IPS-NIHi11 (cell line): ENCODE measurements at places on chromosomes 3 and 15.

GRCh38 chr3:154168998-154169795, 48.0 kb downstream of the ARHGEF26 start:
- no peak for DNase-seq

DNA sequence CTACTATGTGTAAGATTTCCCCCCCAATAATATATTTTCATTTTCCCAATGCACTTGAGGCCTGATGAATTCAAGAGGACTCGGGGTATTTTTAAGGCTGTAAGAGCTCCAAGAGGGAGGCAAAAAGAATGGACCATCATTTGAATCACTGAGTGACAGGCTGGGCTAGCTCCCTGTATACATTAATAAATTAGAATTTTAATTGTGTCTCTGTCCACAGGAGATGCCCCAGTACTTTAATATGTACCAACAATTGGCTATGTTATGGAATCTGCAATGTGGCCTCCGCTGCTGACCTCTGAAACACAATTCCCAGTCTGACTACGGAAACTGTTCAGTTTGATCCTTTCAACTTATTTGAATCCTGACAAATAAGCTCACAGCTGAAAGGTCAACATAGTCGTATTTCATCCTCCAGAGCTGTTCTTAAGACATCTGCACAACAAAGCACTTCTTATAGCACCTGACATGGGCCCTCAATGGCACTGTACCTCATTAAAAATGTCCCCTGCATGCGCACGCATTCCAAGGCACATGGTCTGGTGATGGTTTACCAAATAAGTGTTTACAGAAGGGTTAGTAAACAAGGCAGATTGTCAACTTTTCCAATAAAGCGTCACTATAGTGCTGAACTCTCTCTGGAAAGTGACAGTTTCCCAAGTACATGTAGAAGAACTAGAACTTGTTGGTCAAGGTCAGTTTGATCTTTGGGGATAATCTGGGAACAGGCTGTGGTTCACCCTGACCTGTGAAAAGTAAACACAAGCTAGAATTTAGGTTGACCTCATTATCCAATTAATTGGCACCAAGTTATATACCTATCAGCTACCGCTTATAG, 472.9 kb downstream of the FOXP1 start:
- no peak for DNase-seq

GRCh38 chr3:13425689-13426088, 5.6 kb upstream of the NUP210 start:
- DNase-seq: no peak

GRCh38 chr3:13210221-13210975, 137.2 kb upstream of the IQSEC1 start:
- DNase-seq: no peak

DNA sequence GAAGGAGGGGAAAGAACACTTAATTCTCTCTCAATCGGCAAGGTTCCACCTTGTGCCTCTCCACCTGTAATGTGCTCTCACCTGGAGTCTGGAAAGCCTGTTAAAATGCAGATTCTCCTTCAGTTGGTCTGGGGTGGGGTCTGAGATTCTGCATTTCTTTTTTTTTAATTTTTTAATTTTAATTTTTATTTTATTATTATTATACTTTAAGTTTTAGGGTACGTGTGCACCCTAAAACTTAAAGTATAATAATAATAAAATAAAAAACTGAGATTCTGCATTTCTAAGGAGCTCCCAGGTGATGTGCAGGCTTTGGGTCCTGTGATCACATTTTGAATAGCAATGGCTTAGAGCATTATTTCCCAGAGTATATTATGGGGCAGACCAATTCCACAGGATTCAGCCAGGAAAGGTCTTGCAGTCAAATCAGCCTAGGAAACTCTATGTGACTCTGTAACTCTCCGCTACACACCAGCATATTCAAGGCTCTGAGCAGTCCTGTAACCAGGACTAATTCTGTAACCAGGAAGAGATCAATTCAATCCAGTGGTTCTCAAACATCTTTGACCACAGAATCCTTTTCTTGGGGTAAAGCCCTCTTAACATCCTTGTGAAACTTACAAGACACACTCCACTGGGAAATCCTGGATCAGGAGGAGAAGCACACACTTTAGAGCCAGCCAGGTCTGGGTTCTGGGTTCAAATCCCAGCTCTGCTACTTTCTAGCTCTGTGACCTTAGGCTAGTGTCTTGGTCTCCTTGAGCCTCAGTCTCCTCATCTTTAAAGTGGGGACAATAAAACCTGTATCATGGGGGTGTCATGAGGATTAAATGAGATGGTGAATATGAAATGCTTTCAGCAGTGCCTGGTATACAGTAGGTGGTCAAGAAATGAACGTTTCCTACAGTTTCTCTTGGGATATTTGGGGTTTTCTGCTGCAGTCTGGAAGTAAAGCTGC, 62.3 kb upstream of the SEC13 start:
- no peak for DNase-seq

- no peak for DNase-seq
These were observed 204.7 kb downstream of the UACA start for GRCh38 chr15:70558406-70559264.

DNA sequence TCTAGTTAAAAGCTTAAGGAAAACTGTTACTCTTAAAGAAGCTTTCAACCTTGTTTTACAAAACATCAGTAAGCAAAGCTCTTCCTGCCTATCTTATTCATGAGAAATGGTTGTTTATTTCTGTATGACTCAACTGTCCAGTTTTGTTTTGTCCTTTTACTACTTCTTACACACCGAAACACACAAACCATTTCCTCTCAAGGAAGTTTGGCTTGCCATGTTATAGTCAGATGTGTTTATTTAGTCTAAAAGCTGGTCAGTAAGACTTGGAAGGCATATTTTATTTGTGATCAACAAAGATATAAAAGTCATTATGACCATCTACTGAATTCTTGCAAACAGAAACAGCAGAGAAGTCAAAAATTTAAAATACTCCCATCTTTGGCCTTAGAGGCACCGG, 53.2 kb upstream of the RBSN start:
- DNase-seq: no peak

DNA sequence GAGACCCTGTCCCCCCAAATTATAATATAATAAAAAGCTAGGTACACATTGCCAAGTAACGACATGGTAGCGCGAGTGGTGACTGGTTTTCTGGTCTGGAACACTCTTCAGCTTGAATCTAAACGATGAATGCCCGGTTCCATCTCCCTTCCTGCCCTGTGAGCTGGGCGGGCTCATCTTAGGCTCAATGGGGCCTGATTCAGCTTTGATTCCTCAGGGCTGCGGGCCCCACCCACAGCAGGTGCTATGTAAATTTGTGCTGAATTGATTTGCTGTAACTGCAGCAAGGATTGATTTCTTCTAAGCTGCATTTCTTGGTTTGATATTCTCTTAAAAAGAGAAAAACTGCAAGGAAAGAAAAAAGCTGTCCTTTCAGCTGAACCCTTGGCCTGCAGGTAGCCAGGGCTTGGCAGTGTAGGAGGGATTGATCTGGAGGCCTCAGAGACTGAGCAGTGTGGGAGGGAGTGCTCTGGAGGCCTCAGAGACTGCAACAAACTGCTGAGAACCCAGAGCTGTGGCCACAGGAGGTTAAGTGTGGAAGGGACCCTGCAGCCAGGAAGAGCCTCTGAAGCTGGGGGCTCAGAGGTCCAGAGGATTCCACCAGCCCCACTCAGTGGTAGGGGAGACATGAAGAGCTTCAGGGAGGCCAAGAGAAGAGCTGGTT, 231.6 kb downstream of the XXYLT1 start:
- no peak for DNase-seq

- DNase-seq: no peak
These were observed 54.6 kb downstream of the GMNC start for GRCh38 chr3:190807719-190808375.

GRCh38 chr3:8557298-8557697, 55.7 kb downstream of the LMCD1 start:
- no peak for DNase-seq

DNA sequence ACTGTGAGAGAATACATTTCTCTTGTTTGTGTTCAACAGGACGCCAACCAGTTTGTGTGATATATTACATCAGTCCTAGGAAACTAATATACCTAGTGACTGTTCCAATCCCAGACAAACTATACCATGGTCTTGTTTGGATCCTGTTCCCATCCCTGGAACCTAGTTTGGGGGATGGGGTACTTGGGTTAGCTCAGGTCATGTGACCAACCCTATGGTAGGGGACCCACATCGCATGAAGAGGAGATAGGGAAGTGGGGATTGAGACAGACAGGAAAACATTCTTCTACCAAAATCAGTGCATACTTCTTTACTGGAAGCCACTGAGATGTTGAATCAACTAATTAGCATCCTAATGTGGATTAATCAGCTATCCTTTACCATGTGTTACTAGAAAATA, 146.1 kb downstream of the THSD4 start:
- no peak for DNase-seq

DNA sequence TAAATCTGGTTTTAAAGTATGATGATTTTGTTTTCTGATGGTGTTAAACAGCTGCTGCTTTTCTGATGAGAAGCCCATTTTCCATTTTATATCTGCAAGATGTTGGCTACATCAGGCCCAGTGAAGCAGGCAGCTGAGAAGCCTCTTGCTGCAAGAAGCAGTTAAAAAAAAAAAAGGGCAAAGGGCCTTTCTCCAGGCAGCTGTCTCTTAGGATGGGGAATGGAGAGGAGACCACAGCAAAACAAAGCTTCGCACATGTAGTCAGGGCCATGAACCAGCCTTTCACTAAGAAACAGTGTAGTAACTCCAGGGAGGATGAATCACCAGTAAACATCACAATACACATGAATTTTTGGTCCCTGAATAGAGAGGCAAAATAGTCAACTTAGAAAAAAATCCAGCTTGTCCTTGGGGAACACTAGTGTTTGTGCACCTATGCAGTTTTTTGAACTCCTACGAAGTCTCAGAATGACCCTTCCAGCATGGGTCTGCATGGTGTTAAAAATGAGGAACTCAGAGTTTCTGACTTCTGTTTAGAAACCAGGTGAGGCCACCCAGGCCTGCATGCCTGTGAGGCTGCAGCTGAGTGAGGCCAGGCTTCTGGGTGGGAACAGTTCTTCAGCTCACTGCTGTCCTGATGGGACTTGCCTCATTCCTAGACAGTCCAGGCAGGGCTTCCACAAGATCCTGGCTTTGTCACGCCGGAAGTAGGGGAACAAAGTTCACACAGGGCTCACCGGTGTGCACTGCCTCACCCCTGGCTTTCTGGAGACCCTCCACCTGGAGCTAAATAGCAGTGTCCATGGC, 518.7 kb downstream of the MCTP2 start:
- DNase-seq: no peak

- peak; percentile 79 for DNase-seq
These were observed 76.9 kb downstream of the RHCG start for GRCh38 chr15:89419370-89419984.

GRCh38 chr15:77311618-77312398, 108.1 kb downstream of the PEAK1 start:
- DNase-seq: no peak

GRCh38 chr15:85525755-85526154, 145.4 kb downstream of the AKAP13 start:
- no peak for DNase-seq

GRCh38 chr15:91385311-91385710, 285.3 kb downstream of the SV2B start:
- no peak for DNase-seq

GRCh38 chr15:72965671-72966070, 86.6 kb upstream of the NEO1 start:
- DNase-seq: no peak

- no peak for DNase-seq
These were observed 35.8 kb downstream of the THSD4 start for GRCh38 chr15:71151081-71151480.

- peak; percentile 73 for DNase-seq
These were observed 60.3 kb downstream of the HEG1 start for GRCh38 chr3:124995460-124995994.

GRCh38 chr15:88321271-88321670, 64.7 kb upstream of the NTRK3 start:
- no peak for DNase-seq

GRCh38 chr3:30655187-30655812, 48.9 kb downstream of the TGFBR2 start:
- no peak for DNase-seq

GRCh38 chr3:39404943-39405686, 1.4 kb upstream of the RPSA start:
- peak; percentile 50 for DNase-seq
